Stimulated activated CD8-positive, alpha-beta memory T cell treated with anti-CD3 and anti-CD28 coated beads, Interleukin-15, amount 100 ng/mL, for 1 hour (primary cell): ENCODE measurements at places on chromosomes 11 and 22.

DNA sequence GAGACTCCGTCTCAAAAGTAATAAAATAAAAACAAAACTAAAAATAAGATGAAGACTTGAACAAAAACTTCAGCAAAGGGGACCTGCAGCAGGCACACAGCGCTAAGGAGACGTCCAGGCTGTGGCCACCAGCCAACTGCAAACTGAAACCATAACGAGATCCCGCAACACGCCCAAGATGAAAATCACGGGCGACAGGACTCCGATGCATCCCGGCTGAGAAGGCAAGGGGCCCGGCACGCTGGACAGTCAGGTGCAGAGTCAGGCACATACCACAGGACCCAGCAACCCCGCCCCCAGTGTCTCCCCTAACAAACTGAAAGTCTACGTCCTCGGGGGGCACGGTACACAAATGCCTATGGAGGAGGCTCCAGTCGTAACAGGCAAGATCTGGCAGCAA is 9.2 kb downstream of the HRAS start:
- no peak for DNase-seq

GRCh38 chr11:103035791-103036434 is 56.0 kb downstream of the DCUN1D5 start:
- DNase-seq = no peak

DNA sequence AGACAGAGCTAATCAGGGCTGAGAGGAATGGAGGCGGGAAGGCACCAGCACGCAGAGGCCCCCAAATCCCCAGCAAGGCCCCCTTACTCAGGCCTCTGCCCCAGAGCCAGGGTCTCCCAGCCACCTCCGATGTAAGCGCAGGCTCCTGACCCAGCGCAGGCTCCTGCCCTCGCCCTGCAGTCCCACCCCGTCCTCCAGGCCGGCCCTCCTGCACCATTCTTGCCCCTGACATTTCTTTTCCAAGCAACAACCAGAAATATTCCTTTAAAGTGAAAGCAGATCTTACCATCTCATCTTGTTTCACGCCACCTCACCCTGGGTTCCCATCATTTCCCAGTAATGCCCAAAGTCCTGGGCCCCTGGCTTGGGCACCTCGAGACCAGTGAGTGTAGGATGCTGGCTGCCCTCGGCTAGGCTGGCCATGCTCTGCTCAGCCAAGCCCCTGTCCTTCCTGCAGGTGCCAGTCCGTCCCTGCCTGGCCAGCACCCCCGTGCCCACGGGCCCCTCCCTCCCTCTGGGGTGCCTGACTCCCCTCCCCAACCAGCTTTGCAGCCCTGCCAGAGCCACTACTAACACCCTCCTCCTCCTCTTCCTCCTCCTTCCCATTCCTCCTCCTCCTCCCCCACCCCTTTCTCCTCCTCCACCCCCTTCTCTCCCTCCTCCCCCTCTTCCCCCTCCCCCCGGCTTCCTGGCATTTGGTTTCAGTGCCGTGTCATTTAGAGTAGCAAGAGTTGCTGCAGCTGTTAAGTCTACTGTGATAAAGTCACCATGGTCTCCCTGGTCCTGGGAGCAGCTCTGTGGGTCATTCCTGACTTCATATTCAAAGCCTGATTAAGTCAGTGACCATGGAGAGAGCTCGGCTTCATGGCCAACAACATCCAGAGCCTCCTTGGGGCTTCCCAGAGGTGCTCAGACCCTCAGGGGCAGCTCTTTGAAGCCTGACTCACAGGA is 78.7 kb downstream of the PIWIL3 start:
- no peak for DNase-seq

DNA sequence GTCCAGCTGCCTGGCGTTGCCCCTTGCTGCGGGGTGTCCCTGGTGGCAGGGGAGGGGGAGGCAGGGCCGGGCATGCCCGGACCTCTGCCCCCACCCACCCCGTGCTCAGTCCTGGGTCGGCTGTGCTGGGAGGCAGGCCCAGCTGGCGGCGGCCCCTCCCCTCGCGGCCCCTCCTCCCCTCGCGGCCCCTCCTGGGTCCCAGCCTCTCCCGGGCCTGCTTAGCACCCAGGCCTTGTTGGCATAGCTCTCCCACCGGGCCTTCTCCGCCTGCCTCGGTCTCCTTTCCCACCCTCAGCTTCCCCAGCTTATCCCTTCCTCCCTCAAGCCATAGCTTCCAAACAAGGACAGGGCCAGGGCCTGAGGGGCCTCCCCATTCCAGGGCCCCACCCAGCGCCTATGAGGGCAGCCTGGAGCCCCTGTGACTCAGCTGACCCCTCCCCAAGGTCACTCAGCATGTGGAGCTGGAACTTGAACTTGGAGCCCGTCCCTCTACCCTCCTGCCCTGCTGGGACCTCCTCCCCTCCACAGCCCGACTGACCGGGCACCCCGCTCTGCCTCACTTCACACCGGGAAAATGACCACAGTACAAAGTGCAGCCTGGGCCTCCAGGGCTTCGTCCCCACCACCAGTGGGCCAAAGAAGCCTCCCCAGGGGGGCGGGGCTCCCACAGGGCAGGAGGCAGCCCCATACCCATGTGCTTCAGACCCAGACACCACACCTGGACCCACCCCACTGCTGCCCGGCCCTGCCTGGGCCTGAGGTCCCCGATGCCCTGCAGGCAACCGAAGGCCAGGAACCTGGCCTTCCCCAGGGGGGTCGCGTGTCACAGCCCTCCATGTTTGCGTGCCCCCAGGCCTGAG is 1.2 kb downstream of the EPS8L2 start:
- DNase-seq = no peak

DNA sequence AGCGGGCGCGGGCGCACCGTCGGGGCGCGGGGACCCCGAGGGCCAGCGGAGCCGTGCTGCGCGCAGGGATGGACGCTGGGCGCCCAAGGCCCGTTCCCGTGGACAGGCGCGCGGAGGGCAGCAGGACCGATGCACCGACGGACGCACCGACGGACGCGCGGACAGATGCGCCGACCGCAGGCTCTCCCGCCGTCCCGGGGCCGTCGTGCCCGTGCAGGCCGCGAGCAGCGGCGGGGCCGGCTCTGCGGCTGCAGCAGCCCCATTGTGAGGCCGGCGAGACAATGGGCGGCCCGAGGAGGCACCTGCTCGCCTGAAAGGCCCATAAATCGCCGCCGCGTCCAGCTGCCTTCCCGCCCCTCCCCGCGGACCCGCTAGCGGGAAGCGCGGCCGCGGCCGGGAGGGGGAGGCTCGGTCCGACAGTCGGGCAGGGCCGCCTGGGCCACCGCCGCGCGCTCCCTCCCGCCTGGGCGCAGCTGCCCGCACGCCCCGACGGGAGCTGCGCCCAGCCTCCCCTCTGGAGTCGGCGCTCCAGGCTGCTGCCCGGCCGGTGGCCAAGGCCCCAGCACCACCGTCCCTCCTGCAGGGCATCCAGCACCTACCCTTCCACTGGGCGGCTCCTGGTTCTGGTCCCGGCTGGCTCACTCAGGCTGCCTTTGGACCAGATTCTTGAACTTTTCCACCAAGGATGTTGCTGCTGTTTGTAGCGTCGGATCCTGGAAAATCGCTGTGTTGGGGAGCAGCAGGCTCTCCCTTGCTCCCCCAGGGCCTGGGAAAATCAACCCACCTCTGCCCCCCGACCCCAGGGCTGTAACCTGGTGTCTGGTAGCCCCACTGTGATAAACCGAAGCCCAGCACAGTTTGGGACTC is 15.8 kb downstream of the CDKN1C start:
- DNase-seq = no peak

GRCh38 chr11:58933661-58934060 is 5.6 kb upstream of the GLYATL1 start:
- no peak for DNase-seq

- no peak for DNase-seq
Observed at GRCh38 chr11:123152951-123153350, 42.1 kb downstream of the CLMP start.
